Fibroblast of skin of right quadriceps (primary cell): ENCODE measurements at places on chromosomes 7 and 10.

GRCh38 chr7:2979201-2979631, 64.5 kb downstream of the CARD11 start:
- no peak for DNase-seq

DNA sequence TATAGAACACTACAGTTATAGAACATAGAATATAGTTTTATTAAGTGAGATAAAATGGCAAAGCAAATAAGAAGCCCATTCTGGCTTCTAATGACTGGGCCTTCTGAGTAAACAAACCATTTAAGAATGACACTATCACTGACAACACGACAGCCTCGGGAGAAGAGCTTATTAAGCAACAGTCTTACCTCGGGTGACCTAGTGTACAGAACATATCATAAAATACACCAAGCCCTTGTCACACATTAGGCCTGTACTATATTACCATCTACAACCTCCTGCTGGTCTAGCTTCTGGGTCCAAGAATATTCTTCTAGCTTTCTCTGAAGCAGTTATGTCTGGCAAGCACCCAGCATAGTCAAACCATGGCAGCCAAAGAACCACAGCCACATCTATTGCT, 32.0 kb downstream of the CCDC186 start:
- no peak for DNase-seq

DNA sequence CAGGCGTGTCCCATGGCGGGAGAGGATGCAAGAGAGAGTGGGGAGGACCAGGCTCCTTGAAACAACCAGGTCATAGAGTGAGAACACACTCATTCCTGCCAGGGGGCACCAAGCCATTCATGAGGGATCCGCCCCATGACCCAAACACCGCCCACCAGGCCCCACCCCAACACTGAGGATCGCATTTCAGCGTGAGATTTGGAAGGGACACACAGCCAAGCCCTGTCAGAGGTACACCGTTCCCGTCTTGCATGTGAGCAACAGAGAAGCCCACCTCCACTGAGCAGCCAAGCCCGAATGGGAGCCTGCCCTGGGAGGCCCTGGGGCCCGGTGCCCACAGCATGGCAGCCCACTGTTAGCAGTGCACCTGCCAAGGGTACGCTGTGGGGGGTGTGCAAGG, 7.9 kb upstream of the ARPC1B start:
- no peak for DNase-seq

DNA sequence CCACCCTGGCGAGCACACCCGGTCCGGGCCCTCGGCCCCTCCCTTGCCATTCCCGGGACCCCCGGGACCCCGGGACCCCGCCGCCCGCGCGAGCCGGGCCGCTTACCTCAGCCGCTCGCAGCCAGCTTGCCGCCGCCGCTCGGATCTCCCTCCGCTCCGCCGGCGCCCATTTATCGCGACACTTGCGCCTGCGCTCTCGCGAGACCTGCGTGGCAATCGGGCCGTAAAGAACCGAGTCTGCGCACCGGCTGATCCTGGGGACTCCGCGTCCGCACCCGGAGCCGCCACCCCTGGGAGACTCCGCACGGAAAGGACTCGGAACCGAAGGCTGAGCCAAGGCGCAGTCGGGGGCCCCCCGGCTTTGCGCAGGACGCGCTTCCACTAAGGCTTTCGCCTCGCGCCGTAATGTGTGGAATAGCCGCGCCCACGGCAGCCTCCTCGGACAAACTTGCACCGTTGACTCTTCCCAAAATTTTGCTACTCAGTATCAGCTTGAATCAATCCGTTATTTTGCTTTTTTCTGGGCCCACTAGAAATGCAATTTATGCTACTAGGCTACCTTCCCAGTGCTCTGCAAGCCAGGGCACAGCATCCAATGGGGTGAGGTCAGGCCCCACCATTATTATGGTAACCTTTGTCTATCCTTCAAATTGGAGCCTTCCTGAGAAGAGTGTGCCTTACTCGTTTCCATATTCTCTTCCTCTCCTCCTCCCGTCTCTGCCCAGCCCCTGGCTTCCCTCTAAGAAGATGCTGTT, at the start of gene MAD1L1:
MAD1L1 (minus strand) TSS at position 180 of the 755 bp plus-strand sequence. CDS start 2,812 bp downstream, outside the sequence.
- peak; percentile 92 for DNase-seq

- peak; percentile 59 for DNase-seq
Measured at GRCh38 chr10:14536241-14537213, 205.8 kb upstream of the FRMD4A start.

- DNase-seq = no peak
Measured at GRCh38 chr10:119688033-119688508, 36.9 kb downstream of the BAG3 start.

- no peak for DNase-seq
Measured at GRCh38 chr10:80502621-80503583, 34.8 kb upstream of the SH2D4B start.

DNA sequence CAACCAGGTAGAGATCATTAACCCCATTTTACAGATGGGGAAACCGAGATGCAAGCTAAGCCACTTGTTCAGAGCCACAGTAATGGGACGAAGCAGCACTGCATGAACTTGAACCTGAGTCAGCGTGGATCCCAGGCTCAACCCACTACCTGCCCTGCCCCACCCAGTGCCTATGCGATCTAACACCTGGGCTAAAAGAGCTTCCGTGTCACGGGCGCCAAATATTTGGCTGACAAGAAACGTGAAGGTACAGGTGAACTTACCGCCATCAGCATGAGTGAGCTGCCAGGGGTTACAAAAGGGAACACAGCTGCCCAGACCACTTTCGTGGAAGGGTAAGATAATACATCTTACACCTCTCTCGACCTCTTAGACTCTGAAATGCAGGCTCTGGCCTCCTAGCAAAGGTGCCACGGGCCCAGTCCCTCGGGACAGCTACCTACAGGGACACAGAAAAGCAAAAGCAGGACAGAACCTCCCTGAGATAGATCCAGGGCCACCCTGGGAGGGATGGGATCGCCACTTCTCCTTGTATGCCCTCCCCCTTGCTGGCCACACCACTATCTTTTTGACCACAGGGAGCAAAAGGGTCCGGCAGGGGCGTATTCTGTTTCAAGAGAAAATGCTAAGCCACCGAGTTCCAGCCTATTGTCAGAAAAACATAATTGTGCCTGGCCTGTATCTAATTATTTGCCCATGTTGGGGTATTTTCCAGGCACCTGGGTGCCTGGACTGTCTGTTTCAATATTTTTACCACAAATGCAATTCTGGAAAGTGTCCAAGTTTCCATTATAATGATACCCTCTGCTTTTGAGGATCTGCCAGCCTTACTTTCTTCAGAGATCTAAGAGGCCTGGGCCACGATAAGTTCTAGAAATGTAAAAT, 6.4 kb downstream of the CHST15 start:
- DNase-seq = no peak

DNA sequence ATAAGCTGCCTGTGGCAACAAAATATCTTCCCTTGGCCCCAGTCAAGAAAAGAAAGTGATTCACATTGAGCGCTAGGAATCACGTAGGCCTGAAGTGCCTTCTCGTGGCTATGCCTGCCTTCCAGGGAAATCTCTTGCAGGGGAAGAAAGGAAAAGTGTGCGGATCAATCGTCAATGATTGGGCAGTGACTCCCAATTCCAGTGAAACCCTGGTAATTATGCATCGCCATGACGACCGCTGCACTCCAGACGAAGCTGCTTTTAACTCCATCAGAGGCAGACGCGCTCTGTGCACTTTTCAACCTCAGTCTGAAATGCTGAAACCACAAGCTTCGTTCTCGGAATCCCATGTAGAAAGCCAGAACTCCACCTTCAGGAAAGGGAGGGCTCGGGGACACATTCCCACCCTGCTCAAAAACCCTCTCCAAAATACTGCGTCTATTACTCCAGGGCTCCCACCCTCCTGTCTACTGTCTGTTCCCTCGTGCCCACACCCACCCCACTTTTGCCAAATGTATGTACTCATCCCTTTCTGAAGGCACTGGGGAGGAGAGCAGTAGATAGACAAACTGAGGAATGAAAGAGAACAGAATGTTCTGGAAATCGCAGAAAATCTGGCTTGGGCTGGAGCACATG, 24.2 kb upstream of the PRKAG2 start:
- DNase-seq = no peak
